ENCODE measurements at places on chromosomes 5 and 9. TPM values are rescaled to one million over a fixed set of nuclear protein-coding genes. Genes with fewer than 3 reads are reported as not detected.

Gene SPINK4
- total RNA-seq: not detected

Gene PPIP5K2
- 44.4 TPM for total RNA-seq

Gene DMRT3
- not detected for total RNA-seq

Gene LEAP2
- total RNA-seq: 3.2 TPM

Gene TMEM174
- not detected for total RNA-seq

Gene COL15A1
- 0.12 TPM for total RNA-seq

Gene MTAP
- total RNA-seq: 62.3 TPM

Gene INVS
- 10.5 TPM for total RNA-seq

Measured in activated CD4-positive, alpha-beta memory T cell treated with anti-CD3 and anti-CD28 coated beads for 36 hours (primary cell).